ENCODE measurements at places on chromosomes 6 and 20.

DNA sequence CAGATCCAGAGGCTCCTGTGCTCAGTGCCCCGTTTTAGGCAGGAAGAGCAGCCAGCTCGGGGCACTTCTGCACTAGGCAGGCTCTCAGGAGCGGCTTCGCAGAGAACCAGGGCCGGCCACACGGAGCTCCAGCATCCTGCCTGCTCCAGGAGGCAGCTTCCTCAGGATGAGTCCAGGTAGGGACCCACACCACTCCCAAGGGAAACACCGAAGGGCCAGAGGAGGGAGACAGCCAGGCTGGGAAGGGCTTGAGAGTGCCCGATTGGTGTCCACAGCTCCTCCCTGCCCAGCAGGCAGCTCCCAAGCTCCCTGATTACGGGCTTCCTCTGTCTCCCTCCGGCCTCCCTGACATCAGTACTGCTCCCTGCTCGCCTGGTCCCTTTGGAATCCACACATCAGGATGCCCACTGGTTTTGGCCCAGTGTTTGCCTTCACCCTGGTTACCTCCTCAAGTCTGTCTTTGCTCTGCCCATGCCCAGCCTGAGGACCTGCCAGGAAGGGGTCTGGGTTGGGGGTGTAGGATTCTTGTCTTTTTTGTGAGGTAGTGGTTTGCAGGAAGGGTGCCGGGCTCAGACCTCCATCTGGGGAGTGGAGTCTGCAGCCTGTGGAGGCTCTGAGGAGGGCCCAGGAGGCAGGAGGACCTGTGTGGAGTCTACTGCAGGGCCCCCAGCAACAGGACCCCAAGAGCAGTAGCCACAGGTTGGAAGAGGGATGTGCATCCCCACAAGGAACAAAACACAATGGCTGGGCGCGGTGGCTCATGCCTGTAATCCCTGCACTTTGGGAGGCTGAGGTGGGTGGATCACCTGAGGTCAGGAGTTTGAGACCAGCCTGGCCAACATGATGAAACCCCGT, 11.2 kb upstream of the PYGB start:
- no peak for DNase-seq

DNA sequence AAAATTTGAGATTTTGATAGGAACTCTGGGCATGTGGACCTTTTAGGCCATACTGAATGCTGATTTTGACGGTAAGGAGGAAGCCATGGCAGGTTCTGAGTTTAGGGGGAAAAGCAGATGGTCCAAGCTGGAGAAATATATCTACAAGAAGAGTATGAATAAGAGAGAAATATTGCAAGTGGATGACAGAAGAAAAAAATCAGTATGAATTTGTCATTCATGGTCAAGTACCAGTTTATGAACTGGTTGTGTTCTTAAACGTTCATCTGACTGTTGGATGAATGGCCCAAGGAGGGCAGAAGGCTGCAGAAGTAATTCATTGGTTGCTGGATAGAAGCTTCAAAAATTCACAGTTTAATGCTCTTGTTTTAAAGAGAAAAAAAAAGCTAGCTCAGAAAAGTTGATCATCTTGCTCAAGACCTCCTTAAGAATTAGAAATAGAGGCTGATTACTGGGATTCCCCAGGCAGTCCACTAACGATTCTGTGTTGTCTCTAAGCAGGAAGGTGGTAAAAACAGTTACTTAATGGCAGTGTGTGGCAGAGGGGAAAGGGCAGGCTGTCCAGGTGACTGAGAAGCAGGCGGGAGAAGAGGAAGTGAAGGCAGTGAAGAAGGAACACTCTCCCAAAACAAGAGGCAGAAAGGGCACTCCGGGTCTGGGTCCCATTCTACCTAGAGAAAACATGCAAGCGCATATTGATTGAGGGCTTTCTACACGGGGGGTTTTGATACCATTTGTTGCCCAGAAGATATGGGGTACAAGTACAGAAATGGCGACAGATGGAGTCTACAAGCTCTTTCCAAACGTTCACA, 2.0 kb upstream of the DUSP22 start:
- DNase-seq, result no peak

DNA sequence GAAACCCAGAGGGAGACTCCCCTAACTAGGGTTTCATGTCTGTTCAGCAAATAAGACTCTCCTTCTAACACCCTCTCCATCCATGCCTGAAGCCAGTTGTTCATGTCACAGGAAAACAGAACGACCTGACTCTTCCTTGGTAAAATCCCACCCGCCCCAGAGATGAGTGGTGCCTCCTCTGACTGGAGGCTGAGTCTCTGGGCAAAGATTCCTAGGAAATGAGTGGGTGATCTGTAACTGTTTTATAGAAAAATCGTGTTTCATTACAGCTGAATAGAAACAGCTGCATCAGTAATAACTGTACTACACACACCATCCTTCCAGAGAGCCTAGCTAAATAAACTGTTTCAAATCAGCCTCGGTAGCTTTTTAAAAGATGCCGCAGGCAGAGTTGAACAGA, 37.4 kb upstream of the MRPS10 start:
- no peak for DNase-seq

GRCh38 chr20:1822564-1823449, 72.4 kb upstream of the SIRPA start:
- no peak for DNase-seq

GRCh38 chr20:49811825-49812506, 662 bp upstream of the SLC9A8 start:
- DNase-seq, result no peak

DNA sequence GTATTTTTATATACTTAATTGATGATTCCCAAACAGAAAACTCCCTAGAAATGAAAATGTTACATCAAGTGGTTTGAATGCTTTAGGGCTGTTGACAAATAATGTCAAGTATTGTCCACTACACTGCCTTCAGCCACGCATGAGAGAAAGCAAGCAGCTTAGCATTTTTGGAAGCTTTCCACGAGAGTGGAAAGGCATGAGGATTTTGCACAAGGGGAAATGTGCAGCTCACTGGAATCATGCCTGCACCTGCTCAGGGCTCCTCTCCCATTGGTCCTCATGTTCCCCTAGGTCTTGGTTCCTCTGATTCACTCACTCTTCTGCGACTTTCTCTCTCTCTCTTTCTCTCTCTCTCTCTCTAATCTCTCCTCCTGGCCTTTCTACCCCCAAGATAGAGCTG, 439.5 kb upstream of the CDH4 start:
- DNase-seq, result no peak

Measured in activated T-helper 1 cell treated with anti-CD3 and anti-CD28 coated beads, Interleukin-12 subunit alpha, Interleukin-12 subunit beta, Interleukin-2, Interleukin-4 antibody, amounts not matched to agents 30 ng/mL and 10 ng/mL and 1 ng/mL, durations not matched to agents 14 hours and 24 hours and 36 hours (primary cell).